ENCODE measurements at places on chromosomes 5 and 9.

DNA sequence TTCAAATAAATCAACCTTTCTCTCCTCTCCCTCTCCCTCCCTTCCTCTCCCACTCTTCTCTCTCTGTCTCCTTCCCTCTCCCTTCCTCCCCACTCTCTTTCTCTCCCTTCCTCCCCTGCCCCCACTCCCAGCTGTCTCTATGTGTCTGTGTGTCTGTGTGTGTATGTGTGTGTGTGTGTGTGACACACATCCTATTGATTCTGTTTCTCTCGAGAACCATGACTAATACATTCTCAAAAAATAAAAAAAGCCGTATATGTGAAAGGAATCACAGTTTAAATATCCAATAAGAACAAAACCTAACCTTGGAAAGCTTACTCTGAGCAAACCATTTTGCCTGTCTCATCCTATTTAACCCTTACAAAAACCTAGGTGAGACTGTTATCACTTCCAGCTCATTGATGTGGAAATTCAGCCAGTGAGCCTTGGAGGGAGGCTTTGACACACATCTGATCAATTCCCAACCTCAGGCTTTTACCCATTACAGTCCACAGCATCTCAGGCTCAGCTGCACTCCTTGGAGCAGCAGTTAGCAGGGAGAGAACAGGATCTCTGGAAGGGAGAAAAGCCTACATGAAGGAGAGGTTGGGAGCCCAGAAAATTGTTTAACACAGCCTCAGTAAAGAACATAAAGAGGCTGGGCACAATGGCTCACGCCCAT, 8.3 kb downstream of the HSD17B3 start:
- no peak for DNase-seq

DNA sequence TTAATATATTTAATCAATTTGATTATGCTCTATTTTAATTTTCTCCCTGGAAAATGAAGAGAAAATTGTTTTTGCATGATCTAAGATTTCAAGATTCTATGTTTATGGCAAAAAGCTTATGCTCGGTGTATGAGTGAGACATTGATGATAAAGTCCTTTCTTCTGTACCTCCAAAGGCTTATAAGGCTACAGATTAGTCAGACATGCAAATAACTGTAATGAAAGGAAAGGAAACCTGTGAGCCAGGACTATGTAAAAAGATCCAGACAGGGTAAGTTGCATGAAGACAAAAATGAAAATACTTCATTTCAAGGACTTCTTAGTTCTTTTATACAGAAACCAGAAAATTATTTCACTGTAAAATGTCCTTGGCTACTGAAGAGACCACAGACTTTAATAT, 52.2 kb upstream of the EDIL3 start:
- no peak for DNase-seq

GRCh38 chr5:78720227-78720985, 71.8 kb upstream of the LHFPL2 start:
- DNase-seq = no peak

GRCh38 chr5:157650991-157651611, 1.1 kb downstream of the SOX30 start:
- DNase-seq = no peak

DNA sequence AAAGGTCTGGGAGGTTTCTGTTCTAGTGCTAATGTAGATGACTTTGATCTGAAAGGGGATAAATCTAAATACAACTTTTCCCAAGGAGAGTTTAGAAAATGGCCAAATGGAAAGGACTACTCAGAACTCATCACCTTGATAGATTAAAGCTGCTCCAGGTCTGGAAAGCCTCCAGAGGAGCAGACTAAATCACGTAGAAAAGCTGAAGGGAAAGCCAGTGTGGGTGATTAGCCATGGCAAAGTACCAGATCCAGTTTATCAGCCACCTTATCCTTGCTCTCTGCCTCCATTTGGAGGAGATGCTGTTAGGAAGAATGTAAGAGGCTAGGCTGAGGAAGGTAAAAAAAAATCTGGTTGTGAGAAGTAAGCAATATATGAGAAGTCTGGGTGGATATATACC, 120.7 kb upstream of the RAI14 start:
- no peak for DNase-seq

DNA sequence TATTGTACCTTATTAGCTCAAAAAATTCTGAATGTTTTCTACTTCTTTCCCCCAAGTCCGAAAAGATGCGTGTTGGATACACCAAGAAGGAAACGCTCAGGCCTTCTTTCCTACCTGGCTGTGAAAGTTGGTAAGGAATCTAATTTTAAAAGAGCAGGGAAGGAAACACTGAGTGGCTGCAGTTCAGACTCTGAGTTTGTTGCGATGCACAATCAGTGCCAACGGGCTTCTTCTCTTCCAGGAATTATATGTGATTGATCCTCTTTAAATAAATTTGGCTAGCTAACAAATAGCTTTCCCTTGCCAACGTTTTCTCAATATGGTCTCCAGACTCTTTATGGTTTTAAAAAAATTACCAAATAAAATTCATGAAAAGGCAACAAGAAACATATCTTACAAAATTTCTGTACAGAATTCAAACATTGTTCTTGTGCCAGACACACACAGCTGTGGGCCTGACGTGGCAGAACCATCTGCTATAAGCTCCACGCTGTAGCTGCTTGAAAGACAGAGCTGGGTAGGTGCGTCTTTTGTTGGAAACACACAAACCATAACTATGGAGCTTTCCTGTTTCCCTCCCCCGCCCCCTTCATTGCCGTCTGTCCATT, 493.1 kb downstream of the ZNF608 start:
- DNase-seq = no peak

DNA sequence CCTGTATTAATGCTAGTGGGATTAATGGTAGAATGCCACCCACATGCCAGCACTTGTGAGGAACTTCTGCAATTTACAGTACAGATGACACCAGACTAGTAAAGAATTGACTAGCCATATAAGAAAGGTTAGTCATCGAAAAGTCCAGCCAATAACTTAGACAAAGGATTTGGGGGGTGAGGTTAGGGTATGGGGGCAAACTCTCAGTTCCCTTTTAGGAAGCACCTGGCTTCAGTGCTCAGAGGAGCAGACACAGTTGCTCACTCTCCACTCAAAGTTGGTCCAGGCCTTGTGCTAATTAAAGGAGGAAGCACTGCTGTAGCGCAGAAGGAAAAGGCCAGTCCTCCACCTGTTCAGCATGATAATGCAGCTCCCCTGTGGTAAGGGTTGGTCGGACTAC, 25.2 kb downstream of the TGFBR1 start:
- no peak for DNase-seq

GRCh38 chr5:64971513-64971912, 202.8 kb downstream of the CWC27 start:
- no peak for DNase-seq

- DNase-seq = no peak
These were observed 176.1 kb downstream of the PAM start for GRCh38 chr5:102931085-102931725.

DNA sequence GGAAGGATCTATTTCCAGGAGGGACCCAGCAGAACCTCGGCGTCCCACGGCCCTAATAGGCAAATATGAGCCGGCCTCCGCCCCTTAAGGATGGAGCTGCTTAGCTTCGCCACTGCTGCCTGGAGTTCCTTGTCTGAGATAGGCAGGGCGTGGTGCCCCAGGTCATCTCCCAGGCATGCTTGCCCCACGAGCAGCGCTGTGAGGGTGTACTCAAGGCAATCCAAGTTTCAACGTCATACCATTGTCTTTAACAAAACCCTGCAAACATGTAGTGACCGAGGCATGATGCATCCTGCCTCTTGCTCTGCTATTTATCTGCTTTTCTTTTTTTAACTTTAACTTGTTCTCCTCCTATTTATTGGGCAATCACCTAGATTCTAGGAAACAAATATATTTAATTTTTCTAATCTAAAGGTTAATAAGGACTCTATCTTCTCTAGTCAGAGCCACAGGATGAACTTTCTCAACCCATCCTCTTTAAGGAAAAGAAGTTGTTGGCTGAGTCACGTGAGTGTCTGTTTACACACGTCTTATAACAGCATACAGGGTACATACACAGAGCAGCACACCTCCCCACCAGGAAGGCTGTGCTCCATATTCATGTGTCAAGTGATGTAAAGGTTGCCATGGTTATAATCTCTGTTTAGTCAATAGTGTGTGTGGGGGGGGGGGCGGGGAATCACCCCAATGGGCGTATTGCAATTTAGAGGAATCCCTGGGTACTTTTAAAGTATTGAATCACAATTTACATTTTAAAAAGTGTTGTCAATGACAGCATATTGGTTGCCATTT, 27.3 kb upstream of the ZSWIM6 start:
- no peak for DNase-seq

DNA sequence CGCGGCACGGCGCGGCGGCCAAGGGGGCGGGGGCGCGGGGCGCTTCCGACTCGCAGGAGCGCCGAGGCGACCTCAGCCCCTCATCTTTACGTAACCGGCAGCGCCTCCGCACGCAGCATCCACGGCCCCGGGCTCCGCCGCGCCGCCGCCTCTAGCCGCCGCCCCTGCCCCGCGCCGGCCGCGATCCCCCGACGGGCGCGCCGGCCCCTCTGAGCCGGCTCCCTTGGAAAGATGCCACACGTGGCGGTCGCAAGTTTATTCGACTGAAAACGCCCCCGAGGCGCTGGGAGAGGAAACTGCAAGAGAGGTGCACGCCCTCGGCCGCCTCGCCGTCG, 1.0 kb downstream of the KLF9 start:
- no peak for DNase-seq

- DNase-seq = no peak
These were observed 17.0 kb upstream of the AUH start for GRCh38 chr9:91378695-91379127.

DNA sequence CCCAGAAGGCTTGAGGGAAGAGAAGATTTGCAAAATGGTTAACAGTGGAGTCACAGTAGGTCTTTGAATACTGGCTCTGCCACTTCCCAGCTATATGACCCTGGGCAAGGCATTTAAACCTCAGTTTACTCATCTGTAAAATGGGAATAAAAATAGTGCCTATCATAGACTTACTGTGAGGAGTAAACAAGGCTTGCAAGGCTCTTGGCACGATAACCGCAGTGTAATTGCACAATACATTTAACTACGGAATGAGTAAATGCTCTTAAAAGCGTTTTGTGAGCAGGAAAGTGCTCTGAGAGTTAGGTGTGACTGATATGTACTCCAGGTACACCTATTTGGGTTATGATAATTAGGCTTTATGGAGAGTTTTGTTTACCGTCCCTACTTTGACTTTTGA, 8.4 kb downstream of the SLC36A3 start:
- DNase-seq = no peak

- DNase-seq = no peak
These were observed 108.7 kb downstream of the JAKMIP2 start for GRCh38 chr5:147673791-147674190.

GRCh38 chr5:170149206-170149515, 43.5 kb downstream of the FOXI1 start:
- DNase-seq = no peak

GRCh38 chr9:83625178-83625577, 2.2 kb downstream of the IDNK start:
- DNase-seq = no peak

DNA sequence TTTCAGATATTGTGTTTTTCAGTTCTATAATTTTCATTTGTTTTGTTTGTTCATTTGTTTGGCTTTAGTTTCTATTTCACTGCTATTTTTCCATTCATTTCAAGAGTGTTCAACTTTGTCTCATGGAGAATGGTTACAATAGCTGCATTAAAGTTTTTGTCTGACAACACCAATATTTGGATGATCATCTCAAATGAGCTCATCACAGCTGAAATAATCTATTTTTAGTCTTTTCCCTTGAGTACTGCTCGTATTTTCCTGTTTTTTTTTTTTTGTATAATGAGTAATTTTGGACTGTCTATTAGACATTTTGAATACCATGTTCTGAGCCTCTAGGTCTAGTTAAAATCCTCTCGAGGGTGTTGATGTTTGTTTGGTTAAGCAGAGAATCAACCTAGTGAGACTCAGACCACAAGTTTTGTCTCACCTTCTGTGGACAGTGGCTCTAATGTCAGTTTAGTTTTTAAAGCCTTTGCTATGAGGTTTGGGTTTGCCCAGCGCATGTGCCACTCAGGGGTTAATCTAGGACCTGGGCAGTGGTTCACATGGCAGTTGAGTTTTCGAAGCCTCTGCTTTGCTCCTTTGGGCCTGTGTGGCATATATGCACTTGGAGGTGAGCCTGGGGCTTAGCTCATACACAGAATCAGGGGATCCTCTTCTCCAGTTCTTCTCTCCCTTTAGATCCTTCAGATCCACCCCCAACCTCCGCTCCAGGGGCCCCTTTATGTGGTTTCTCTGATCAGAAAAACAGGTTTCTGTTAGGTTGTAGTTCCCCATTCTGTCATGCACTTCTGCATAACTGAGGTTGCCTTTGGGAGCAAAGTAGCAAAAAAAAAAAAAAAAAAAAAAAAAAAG, 79.8 kb downstream of the ARSB start:
- DNase-seq = no peak

- DNase-seq = no peak
These were observed 14.4 kb upstream of the AMACR start for GRCh38 chr5:34022121-34022705.

GRCh38 chr9:93508207-93508606, 54.8 kb upstream of the FAM120AOS start:
- no peak for DNase-seq

DNA sequence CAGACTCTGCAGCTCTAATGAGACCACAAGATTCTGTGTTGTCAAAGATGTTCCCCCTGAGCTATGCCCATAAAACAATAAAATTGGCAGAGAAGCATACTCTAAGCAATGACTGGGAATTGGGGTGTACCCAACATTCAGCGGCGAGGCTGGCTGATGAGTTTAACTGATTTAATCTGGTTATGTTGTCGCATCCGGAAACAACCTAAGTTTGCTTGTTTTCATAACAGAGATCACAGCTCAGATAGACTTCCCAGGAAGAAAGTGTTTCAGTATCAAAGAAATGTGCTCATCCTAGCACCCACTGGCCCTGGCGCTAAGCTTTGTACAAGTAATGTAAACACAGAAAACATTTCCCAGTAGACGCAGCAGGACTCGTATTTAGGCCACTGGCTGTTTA, 7.4 kb downstream of the SEMA5A start:
- DNase-seq = no peak

DNA sequence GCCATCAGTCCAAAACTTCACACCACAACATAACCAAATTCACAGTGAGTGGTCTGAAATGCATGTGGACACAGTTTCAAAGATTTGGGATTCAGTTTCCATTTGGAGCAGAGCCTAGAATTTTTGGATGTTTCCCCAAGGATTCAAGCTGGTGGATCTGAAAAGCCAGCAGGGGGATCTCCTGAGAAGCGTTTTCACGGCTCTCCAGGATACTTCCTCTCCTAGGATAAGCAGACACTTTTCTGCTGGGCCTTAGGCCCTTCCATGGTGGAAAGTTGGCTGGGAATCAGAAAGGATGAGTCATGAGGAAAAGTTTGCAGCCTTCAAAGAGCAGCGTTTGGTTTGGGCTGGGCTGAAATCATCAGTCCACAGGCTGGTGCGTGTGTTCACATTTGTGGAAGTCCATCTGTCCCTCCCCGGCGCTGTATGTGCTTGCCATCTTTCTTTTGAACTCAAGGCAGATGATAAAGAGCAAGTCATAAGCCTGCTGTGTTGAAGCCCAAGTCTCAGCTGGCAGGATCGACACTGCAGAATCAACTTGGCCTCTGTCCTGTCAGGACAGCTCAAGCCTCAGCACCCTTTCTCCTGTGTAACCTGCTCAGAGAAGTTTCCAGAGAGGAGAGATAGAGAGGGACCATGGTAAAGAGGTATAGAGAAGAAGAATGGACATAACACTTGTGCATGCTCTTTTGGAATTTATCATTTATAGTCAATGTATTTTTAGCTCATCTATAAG, 152.6 kb upstream of the MSX2 start:
- DNase-seq = no peak

GRCh38 chr5:122849771-122850170, 4.4 kb downstream of the SNX24 start:
- DNase-seq = no peak

- DNase-seq = no peak
These were observed 75.7 kb upstream of the IRX4 start for GRCh38 chr5:1958211-1959010.

GRCh38 chr5:58770136-58770535, 187.3 kb downstream of the RAB3C start:
- DNase-seq = no peak
